NCI-H2029 (cell line): ENCODE measurements at places on chromosomes 6 and 20.

DNA sequence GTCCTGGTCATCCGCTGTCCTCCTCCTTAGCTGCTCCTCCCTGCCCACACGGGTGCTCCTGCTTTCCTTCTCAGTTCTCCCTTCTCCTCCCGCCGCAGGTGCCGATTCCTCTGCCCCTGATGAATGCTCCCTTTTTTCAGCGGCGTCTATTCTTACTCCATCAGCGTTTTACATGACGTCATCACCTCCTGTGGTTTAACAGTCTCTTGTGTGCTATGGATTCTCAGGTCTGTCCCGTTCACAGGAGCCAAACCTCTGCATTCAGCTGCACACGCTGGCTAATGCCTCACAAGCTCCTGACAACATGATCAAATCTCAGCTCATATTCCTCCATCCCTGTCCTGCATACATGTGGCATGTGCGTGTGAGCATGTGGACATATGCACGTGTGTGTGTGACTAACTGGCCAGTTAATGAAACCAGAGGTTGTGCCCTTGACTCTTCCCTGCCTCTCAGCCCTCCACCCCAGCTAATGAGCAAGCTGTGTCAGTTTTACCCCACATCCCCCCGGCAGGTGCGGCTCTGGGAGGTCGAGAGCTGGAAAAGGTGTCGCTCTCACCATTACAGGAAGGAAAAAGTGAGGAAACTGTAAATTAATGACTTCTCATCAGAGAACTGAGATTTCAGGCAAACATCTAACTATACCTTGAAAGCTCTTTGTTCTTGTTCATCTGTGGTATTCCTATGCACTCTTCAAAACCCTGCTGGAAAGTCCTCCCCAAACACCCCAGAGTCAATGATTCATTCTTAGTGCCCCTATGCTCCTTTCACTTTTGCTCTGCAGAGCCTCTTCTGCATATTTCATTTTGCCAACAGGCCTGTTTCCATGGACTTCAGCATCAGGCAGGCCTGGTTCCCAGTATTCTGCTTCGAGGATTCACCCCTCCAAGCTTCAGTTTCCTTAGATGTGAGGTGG is 163.1 kb downstream of the TTLL2 start:
- no peak for DNase-seq

DNA sequence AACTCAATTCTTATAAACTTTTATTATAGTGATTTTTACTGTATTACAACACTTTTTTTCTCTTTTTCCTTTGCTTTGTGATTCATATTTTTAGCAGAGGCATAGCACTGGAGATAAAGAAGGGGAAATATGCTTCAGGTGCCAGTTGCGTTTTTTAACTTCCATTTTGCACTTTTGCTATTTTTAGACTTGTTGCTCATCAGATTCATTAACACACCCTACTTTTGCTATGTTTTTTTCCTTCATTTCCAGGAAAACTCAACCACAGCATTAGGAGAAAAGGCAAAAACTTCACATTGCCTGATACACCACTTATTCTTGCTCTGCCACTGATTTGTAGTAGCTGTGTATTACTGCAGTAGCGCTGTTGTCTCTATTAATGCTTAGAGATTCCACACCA is 8.0 kb upstream of the TMEM30A start:
- DNase-seq: no peak

- DNase-seq: peak; percentile 23
These were observed 968 bp downstream of the PHF3 start for GRCh38 chr6:63636518-63637021.

- no peak for DNase-seq
These were observed 835 bp downstream of the PRR18 start for GRCh38 chr6:166307082-166308032.

GRCh38 chr6:33143113-33143770 is 49.0 kb downstream of the COL11A2 start:
- no peak for DNase-seq

DNA sequence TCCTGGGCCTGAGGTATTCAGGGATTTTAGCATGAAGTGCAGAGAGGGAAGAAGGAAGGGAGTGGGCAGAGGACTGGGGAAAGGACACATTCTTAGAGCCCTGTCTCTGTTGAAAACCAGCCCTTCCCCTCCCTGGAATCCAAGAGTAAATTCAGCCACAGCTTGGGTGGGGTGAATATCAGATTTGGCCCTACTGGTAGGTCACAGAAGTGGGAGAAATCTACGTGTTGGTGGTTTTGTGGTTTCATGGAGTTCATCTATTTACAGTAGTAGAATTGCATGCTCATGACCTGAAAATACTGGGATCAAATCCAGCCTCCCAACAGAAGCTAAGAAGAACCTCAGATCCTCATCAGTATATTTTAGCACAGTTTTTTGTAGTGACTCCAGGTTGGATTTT is 404.4 kb downstream of the BMP2 start:
- DNase-seq: no peak

DNA sequence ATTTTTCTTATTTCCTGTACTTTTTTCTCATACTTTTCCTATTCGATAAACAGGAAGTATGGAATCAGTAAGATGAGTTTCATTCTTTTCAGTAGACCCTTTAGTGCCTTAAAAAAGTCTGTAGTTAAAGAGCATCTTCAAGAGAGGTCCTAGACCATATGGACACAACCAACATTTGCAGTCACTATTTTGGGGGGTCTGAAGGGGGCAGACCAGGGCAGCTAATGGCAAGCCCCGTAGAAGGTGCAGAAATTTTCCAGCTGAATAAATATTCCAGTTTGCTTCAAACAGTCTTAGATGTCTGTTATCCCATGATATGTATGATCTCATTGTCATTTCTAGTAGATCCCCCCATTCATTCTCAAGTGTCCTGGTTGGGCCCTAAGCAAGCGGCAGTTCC is 52.8 kb downstream of the MAP3K5 start:
- DNase-seq: no peak

DNA sequence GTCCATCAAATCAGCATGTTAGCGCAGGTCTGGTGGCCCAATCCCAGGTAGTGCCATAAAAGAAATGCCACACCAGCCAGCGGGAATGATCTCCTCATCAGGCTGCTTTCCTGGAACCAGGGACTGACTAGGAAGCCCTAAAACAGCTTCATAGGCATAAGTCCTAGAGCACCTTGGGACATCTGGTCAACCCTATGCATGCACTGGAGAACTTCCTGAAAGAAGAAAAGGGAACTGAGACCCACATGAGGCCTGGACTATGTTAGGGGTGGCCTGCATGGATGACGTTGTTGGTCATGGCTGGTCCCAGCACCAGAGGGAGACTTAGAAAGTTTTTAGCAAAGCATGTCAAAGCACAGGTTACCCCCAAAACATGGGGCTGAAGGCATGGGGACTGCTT is 7.6 kb upstream of the KCNK16 start:
- peak; percentile 65 for DNase-seq

DNA sequence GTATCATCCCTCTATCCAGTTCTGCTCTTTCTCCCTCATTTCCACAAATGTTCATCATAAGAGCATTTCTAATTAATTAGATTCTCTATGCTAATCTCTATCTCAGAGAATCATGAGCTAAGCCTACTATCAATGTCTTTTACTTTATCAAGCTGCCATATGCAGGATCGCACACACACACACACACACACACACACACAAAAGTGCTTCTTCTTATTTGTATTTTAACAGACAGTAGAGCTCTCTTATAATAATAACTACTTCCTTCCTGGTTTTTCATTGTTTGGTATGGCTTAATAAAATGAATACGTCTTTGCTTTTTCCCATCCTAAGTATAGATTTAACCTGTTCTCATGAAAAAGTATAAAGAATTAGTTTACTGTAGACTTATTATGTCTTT is 170.2 kb downstream of the HAO1 start:
- peak; percentile 1 for DNase-seq

- no peak for DNase-seq
These were observed 38.5 kb downstream of the ARFGEF2 start for GRCh38 chr20:48959899-48960550.

DNA sequence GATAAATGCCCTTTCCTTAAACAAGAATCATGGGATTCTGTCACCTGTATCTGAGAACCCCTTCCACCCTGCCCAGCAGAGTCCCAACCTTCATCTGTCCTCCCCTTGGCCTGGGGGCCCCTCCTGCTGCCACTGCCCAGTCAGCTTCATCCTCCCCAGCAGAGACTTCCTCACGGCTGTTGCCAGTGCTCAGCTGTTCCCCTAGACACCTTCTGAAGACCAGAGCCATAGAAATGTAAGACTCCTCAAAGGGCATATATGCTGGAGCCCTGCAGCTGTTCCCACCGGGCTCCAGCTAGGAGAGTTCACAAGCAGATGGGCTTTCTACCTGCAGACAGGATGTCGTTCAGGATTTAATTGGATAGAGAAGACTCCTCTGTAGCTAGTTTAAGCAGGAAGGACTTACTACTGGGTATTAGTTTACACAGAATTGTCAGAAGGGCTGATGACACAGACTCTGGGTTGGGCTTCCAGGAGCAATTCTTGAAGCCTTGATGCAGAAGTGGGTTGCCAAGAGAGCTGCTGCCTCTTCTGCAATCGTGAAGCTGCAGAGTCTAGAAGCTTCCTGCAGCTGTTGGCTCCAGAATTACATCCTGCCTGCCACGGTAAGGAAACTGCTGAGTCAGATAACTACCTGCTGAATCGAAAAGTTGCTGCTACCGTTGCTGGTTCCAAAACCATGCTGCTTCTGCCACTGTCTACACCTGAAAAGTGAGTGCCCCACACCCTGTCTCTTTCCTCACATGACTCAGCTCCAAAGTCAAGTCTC is 57.1 kb upstream of the MLN start:
- DNase-seq: peak; percentile 80

- peak; percentile 14 for DNase-seq
These were observed 784 bp downstream of the FKBP5 start for GRCh38 chr6:35687658-35688604.

DNA sequence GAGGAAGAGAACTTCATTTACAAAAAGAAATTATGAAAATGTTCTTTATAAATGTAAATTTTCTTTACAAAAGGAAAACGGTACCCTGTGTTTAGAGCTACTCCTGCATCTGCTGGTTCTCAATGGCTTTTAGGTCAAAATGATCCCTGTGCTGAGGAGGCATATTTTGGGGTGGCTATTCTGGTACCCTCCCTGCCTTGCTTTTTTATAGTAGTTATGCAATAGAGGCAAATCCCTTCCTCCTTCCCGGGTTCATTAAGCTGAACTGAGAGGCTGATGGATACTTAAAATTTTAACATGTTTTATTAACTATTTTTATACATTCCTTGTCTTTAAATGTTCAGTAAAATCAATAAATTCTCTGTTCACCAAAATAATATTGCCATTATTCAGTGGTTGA is 38.9 kb downstream of the KLHL32 start:
- DNase-seq: no peak

- no peak for DNase-seq
These were observed 934.3 kb downstream of the GRIK2 start for GRCh38 chr6:102327697-102328225.

GRCh38 chr6:131134980-131135243 is 355 bp upstream of the AKAP7 start:
- DNase-seq: no peak

DNA sequence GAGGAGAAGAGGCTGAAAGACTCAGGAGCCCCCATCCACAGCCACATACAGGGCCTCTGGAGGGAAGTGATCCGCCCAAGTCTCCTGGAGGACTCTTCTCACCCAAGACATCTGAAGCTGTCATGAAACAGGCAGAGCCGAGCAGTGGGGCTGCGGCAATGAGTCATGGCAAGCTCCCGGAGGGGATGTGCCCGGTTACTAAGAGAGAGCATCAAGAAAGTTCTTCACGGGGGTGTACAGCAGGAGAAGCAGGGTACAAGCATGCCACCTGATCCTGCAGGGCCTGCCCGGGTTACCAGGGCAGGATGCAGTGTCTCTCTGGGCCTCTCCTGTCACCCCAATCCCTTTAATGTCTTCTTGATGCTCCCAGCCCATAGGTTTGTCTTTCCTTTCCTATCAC is 21.1 kb downstream of the TRIM26 start:
- no peak for DNase-seq

- no peak for DNase-seq
These were observed 91.4 kb upstream of the MAN1A1 start for GRCh38 chr6:119440953-119441352.

DNA sequence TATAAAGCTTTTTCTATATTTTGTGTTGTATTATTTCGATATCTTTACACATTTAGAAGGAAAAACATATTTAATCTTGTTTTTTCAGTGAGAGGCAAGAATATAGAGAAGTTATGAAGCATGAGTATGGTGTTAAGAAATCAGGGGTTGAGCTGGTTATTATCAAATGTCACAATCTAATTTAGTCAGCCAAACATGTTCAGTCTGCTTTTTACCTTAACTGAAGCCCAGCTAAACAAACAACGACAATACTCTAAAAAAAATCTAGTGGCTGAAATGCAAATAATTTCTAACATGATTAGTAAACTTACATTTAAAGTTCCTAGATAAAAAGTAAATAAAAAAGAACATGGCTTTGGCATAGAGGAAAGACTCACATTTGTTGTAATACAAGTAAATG is 433.8 kb upstream of the NRSN1 start:
- DNase-seq: no peak

GRCh38 chr6:98516866-98517265 is 317.5 kb upstream of the POU3F2 start:
- DNase-seq: no peak

- no peak for DNase-seq
These were observed 175.2 kb downstream of the MRPL14 start for GRCh38 chr6:43951756-43952675.

DNA sequence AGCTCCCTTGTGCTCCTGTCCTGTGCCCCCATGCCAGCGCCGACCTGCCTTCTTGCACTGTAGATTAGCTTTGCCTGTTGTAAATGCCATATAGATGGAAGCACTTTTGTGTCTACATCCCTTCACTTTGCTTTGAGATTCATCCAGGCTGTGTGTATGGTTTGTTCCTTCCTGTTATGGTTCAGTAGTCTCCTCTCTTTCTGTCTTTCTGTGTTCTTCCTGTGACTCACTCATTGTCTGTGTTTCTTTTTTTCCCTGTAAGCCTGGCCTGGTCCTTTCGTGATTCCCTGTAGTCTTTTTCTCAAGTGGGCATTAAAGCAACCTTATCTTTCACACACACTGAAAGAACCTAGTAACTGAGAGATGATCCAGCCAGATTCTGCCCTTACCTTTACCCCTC is 66.6 kb downstream of the JARID2 start:
- no peak for DNase-seq

GRCh38 chr6:1423578-1423977 is 34.2 kb downstream of the FOXF2 start:
- no peak for DNase-seq

- DNase-seq: peak; percentile 36
These were observed 100.0 kb downstream of the SLC35B3 start for GRCh38 chr6:8335381-8335780.
